T47D (cell line): ENCODE measurements at places on chromosomes 4 and X.

- no peak for DNase-seq
These were observed 538.2 kb downstream of the INPP4B start for GRCh38 chr4:142307857-142308256.

- no peak for DNase-seq
These were observed 240.3 kb downstream of the DCLK2 start for GRCh38 chr4:150318527-150318926.

- peak; percentile 8 for DNase-seq
These were observed 224.0 kb downstream of the APBB2 start for GRCh38 chr4:40990236-40990898.

- no peak for DNase-seq
These were observed 1.6 kb downstream of the PCDH10 start for GRCh38 chr4:133150486-133151340.

- no peak for DNase-seq
These were observed 71.9 kb downstream of the MAGEB17 start for GRCh38 chrX:16239211-16239610.

DNA sequence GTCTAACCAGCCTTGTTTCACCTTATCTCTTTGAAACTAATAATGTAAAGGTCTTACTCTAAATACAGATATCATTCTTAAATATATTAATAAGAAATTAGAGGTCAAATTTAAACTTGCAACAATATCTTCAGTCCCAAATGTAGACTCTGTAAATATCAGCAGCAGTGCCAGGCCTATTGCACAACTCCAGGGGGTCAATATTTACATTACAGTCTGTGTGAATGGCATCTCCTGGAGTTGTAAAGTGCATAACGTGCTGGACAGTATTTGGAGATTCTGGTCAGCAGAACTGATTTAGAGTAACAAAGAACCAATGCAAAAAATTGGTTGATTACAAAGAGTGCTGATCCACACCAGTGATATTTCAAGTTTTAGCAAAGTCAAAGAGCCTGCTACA is 1225.9 kb downstream of the PCDH19 start:
- peak; percentile 3 for DNase-seq

- no peak for DNase-seq
These were observed 2253.2 kb upstream of the TENM3 start for GRCh38 chr4:179989975-179990374.
